ENCODE measurements at places on chromosomes 1 and 21.

DNA sequence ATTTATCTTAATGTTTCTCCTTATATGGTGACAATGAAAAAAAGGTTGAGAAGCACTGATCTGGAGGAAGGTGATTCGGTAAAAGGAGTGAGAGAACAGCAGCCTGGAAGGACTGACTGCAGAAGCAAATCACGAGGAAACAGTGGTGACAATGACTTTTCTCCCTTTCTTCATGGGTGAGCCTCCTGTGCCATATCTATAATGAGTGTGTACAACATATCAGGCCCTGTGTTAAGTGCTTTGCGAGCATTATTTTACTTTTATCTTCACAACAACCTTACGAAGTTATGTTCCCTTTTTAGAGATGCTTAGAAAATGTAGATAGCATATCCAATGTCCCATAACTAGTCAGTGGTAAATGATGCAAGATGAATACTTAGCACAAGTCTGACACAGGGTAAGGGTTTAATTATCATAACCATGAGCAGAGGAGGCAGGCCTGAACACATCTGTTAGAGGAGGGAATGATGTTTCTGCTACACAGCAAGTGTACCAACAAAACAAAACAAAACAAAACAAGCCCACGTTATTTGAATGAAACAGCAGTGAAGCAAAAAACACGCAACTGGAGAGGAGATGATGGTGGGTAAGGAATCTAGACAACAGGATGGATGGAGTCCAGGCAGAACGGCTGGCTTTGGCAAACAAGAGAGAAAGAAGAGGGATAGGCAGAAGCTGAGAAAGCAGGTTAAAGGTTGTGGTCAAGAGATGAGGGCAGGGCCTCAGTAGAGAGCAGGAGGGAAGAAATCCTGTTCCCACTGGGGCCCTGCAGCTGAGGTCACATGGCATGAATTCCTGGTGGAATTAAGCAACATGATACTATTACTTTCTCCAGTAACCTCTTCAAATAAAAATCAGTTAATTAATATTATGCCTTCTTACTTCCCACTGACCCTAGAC is 29.6 kb downstream of the GNG12 start:
- DNase-seq = no peak

- peak; percentile 50 for DNase-seq
Observed at GRCh38 chr1:101081496-101082488, 56.2 kb upstream of the DPH5 start.

DNA sequence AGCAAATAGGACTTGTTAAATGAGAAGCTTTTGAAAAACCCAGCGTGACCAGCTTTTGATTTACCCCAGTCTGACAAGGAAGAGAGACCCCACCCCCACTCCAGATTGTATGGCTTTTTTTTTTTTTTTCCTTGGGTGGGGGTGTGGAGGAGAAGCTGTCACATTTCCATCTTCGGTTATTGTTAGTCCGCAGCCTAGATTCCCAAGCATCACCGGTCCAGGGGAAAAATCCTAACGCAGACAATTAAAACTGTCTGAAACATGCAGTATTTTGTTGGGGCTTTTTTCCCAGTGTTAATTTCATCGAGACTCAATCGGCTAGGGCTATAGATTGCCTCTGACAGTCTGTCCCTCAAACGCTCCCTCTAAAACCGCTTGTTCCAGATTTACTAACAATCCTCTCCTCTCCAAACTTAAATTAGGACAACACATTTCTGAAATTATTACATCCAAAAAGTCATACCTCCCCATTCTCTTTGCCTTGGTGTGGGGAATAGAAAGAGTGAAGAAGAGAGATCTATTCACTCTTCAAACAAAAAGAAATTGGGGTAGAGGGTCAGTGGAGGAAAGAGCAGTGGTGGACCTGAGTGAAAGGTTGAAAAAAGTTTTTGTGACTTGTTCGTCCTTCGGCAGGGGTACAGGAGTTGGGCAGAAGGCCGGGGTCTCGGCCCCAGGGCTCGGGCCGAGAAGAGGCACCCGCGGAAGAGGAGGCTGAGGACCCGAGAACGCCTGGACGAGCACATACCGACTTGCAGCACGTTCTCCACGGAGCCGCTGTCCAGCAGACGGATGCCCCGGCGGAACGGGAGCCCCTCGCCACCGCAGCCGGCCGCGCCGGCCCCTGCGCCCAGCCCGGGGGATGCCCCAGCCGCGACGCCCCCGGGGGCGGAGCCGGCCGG is 1.1 kb downstream of the ZSWIM5 start:
- DNase-seq = peak; percentile 19

- no peak for DNase-seq
Observed at GRCh38 chr21:26144031-26144430, 26.5 kb downstream of the APP start.

- no peak for DNase-seq
Observed at GRCh38 chr1:150162582-150162861, 12.8 kb downstream of the PLEKHO1 start.

- no peak for DNase-seq
Observed at GRCh38 chr1:169968174-169968573, 74.5 kb upstream of the SCYL3 start.

- no peak for DNase-seq
Observed at GRCh38 chr1:77533660-77534305, 148.7 kb downstream of the ZZZ3 start.

- DNase-seq = no peak
Observed at GRCh38 chr1:47932743-47933142, 64.4 kb downstream of the TRABD2B start.

- no peak for DNase-seq
Observed at GRCh38 chr1:81237473-81238089, 563.2 kb upstream of the ADGRL2 start.

DNA sequence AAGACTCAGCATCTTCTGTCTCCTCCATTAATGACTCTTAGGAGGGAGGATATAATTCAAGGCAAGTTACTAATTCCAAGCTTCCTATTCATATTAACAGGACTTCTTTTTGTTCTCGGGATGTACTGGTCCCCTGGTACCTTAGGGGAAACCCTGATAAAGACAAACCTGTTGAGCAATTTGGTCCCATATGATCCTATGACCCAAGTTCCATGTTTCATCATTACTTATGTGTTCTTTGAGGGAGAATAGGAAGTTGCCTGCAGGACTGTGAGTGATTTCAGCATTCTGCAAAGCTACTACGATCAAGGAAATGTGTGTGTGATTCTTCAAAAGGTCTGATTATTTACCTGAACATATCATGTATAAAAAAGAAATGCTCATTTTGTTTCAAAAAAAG is 5.8 kb upstream of the FMO3 start:
- DNase-seq = no peak

DNA sequence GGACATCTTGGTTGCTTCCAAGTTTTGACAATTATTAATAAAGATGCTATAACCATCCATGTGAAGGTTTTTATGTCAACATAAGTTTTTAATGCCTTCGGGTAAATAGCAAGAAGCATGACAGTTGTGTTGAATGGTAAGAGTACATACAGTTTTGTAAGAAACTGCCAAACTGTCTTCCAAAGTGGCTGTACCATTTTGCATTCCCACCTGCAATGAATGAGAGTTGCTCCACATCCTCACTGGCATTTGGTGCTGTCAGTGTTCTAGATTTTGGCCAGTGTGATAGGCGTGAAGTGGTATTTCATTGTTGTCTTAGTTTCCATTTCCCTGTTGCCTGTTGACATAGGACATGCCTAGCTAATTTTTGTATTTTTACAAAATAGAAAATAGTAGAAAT is 45.4 kb downstream of the CD58 start:
- no peak for DNase-seq

- DNase-seq = no peak
Observed at GRCh38 chr1:2596530-2597333, 10.2 kb downstream of the PRXL2B start.

- no peak for DNase-seq
Observed at GRCh38 chr1:230308039-230308438, 118.1 kb downstream of the PGBD5 start.

- no peak for DNase-seq
Observed at GRCh38 chr1:12565094-12565965, 52.7 kb downstream of the DHRS3 start.

- DNase-seq = no peak
Observed at GRCh38 chr1:162186026-162186374, 116.5 kb downstream of the NOS1AP start.

- DNase-seq = no peak
Observed at GRCh38 chr1:203462878-203463277, 12.7 kb upstream of the PRELP start.

DNA sequence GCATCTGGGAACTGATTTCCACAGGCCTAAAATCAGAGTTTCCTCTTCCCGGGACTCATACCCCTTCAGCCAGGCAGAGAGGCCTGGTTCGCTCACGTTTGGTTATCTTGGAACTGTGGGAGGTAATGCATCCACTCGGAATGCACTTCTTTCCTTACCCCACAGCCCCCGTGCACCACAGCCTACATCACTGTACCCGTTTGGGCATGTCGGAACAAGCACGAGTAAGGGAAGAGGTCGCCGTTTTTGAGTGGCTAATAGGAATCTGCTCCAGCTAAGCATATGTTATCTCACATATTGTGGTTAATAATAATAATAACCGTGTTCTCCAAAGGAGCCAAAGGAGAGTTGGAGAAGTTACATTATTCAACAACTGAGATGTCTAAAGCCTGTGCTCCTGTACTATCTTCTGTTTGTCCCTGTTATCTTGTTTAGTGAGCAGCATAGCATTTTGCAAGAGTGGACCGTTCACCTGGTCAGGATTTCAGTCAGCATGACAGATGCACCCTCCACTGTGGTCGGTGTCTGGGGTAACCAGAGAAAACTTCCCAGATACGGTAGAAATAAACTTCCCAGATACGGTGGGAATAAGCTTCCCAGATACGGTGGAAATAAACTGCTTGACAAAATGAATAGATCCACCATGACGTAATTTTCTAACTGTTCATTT is 198.6 kb downstream of the SDCCAG8 start:
- no peak for DNase-seq

- DNase-seq = peak; percentile 81
Observed at GRCh38 chr1:7403265-7404045, 367.6 kb upstream of the VAMP3 start.

- no peak for DNase-seq
Observed at GRCh38 chr21:10641107-10641506, 119.7 kb downstream of the TPTE start.

DNA sequence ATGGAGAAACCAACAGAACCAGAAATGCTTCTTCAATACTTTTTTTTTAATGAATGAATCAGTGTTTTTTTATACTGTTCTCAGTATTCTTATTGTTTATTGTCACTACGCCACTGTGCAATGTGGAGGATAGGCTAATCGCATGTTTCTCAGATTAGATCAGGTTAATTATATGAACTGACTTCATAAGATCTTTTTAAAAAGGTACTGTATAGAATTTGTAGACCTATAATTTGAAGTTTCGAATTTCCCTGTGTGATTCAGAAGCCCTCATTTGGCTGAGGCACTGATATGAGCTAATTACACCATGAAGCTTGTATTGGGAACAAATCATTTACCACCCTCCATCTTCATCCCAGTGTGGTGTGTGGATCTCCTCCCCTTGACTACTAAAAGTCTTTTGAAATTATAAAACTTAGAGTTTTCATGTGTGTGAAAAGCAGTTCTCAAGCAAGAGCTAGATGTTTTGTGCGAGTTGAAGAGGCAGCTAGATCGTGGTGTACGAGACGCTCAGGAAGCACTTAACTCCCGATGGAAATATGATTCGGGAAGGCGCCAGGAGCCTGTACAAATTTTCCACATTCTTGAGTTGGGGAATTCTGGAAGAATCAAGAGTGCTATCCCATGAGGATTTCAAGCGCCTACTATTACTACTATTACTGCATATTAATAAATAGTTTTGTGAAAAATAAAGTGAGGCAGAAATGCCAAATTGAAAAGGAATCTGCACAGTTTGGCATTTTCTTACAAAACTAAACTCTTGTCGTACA is 52.1 kb upstream of the KCNE2 start:
- no peak for DNase-seq

DNA sequence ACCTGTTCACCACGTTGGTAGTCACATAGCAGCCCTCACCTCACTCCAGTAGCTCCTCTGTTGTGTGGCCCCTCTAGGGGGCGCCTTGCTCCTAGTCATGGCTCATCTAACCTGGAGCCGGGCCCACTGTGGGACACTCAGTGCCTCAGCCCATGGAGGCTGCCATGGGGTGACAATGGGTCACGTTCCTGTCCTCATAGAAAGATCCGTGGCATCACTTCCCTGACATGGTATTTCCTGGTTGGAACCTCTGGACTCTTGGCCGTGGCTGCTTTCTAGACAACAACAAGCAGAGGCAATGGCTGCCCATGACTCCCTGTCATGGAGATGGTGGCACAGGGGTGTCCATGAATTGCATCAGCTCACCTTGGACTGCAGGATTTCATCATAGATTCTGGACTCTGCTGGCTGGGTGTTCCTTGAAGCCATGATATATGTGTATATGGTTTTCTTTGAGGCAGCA is 27.5 kb upstream of the SLAMF6 start:
- DNase-seq = no peak

DNA sequence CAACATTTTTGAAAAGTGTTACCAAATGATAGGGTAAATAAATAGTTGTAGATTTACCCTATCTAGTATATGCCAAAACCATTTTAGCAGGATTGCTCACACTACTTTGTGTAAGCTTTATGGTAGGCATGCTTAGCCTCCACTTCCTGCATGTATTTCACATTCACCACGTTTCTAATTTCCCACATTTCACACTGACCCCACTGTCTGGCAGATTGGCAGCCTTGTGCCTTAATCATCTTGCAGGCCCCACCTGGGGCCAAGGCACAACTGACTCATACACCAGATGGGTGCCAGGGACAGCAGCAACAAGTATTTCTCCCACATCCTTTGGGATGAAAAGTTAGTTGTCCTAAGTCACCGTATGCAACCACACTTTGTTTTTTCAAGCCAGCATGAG is 21.2 kb upstream of the CENPF start:
- no peak for DNase-seq

- DNase-seq = no peak
Observed at GRCh38 chr1:7538849-7539768, 232.0 kb upstream of the VAMP3 start.

GRCh38 chr21:33334824-33335223 is 10.1 kb downstream of the IFNAR1 start:
- no peak for DNase-seq

DNA sequence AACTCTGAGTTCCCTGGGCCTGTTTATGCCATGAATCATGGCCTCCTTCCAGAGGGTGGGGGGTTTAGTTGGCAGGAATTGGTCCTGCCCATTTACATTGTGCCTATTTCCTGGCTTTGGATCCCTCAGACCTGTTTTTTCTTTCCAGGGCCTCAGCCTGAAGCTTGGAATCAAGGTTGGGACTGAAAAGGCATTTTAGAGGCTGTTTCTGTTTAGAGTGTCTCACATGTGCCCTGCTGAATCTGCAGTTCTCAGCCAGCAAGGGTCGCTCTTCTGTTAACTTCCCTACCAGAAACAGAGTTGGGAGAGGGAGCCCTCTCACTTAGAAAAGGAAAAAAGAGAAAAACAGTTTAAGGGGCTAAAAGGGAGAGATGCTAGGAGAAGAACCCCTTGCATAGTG is 191.1 kb downstream of the PTPRC start:
- no peak for DNase-seq

DNA sequence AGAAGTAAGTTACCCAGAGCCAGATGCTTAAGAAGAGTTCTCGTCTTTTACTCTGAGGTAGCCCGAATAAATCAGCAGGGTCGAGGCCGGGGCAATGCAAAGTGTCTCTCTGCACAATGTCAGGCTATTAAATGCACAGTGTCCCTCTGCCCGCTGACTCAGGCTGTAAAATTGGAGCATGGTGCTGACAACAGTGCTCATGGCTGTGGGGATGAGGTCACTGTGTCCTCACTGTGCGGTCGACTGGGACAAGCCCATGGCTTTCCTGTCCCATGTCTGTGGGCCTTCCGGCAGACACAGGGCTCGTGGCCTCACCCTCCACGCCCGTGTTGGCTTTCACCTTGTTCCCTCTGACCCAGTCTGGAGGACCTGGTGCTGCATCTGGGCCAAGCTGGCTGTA is 14.6 kb upstream of the SLC2A1 start:
- DNase-seq = no peak

- DNase-seq = no peak
Observed at GRCh38 chr1:238647877-238648276, 738.5 kb upstream of the CHRM3 start.
